ENCODE measurements at places on chromosomes 7 and 10.

DNA sequence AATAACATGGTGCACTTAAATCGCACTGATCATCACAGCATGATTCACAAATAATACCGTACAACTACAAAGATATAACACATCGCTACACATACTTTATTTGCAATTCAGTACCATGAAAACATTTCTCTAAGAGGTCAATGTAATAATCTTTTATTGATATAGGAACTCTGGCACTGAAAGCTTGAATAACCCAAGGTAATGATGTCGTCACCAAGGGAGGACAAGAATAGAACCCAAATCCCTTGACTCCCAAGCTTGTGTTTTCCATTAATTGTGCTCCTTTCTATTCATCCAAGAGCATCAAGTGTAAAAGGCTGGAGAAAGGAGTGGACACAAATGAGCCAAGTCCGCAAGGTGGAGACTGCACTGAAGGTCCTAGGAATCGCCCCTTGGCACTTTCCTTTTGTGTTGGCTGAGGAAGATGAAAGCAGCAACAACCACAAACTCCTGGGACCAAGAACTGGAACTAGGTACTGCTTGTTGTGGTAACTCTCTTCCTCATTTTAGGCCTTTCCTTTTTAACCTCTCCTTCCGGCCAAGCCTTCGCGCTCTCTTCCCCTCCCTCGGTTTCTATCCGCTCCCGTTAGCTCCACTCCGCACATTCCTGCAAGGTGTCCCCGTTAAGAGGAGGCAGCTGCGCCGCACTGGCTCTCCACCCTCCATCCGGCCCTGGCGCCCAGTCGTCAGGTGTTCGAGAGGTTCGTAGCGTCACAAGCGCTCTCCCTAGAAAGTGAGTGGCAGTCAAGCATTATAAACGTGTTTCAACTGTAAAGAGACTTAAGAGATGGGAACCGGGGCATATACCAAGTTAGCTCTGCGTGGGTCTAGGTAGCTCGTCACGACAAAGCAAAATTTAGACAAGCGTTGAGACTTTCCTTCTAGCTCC is 1.0 kb upstream of the CBLL1 start:
- no peak for DNase-seq

DNA sequence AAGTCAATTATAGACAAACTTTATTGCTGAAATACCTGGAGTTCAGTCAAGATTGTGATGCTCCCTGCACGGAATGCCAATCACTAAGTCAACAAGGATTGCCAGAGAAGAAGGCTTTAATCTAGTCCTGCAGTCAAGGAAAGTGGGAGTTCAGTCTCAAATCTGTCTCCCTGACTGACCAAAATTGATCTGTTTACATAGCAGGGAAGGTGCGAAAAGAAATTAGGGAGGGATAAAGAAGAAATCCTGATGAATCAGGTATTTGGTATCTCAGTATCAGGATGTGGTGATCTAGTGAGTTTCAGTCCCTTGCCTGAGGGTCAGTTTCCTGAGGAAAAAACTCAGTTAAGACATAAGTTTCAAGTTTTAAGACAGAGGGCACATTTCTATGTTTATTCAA is 2.1 kb upstream of the AKR1D1 start:
- DNase-seq, result no peak

DNA sequence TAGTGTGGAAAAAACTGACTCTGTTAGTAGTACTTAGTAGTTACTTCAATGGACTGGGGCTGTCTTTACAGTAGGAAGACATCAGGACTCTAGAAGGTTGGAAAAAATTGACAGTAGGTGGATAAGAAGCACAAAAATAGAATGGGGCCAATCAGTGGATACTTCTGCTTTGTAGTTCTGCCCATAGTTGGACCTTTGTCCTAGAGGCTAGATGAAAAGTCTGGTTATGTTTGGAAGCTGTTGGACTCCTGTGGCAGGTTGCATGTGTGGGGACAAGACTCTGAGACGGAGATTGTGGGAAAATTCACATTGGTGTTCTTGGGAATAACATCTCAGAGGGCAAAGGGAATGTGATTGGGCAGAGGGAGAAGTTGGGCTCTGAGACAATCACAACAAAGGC is 18.6 kb upstream of the KBTBD2 start:
- no peak for DNase-seq

DNA sequence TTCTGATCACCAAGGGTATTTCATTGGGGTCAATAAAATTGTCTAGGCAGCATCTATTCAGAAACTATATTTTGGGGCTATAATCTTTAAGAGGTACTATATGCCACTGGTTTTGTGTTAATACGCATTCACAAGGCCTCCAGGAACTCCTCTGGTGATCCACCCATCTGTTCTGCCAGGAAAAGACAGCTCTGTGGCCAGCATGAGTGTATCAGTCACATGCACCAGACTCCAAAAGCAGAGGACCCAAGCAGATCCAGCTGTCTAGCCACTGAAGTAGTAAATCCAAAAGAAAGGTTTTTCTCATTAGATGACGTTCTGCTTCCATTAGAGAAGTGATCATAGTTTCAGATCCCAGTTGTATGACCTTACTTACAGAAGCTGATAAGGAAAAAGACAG is 199.6 kb upstream of the CELF2 start:
- no peak for DNase-seq

Data from hindlimb muscle (tissue), 1 donor.